Activated CD4-positive, alpha-beta memory T cell treated with anti-CD3 and anti-CD28 coated beads, Interleukin-2, amount 10 ng/mL, durations not matched to agents 7 days and 5 days (primary cell): ENCODE measurements at places on chromosomes 3 and 15.

DNA sequence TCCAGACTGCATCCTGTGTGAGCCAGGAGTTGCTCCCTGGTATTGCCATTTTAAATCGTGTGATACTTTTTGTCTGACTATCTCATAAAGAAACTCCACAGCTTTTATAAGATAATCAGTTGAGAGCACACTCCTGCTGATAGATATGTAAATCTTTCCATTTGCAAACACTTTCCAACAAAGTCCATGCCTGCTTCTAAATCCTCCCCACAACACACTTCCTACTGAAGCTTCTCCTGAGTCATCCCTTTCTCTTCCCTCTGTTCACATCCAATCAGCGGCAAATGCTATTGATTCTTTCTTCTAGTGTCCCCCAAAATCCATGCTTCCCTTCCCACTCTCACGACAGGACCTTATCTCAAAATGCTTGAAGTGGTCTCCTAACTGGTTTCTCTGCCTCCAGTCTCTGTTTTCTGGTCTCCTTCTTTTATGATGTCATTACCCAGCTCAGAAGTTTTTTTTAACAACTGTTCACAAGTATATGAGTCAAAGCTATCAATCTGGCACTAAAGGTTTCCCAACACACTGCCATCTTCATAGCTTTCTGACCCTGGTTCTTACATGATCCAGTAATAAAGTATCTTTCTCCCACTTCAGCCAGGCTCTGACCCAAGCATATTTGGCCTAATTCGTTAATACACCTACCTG is 4.5 kb upstream of the WWTR1 start:
- DNase-seq: no peak

GRCh38 chr3:16875876-16876550 is 8.7 kb upstream of the PLCL2 start:
- no peak for DNase-seq

DNA sequence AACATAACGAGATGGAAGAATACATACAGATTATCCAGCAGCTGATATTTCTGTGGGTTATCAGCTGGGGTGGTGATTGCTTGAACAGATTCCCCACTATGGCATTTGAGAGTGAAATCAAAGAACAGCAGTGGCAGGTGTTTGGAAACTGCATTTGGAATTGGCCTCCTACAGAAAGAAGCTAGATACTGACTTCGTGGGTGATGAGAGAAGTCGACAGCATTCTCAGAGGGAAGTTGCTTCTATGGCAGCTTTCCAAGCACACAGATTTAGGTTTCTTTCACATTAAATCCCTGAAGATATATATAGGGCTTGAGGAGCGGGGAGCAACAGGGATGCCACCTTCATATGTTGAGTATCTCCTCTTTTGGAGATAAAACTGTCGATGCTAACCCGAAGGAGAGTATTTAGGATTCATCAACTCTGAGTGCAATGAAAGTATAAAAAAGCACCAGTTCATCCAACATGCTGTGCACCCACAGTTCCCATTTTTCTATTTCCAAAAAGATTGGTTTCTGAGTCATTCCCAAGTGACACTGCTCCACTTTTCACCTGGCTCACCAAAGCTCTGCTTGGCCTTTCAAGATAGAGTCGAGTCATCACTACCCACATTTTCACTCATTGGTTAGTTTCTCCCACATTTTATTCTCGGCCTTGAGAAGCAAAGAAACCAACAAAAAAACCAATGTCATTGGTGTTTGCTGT is 579.8 kb upstream of the SUCLG2 start:
- DNase-seq: no peak

DNA sequence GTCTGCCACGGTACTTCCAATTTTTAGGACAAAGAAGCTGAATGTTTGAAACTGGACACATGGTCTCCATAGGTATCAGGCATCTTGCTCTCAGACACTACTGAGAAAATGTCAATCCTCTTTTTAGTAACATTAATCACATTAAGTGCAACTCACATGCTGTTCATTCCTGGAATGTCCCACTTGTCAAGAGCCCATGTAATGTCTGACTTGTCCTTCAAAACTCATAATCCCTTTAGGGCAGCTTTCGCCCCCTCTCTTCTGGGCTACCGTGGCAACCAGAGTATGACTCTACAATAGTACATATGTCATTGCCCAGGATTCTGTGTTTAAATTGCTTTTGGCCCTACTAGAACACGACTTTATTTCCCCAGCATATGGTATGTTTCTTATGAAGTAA is 12.3 kb downstream of the NUDT16 start:
- DNase-seq: no peak

GRCh38 chr3:188042466-188042865 is 111.5 kb upstream of the LPP start:
- no peak for DNase-seq
